ENCODE measurements at places on chromosomes 1 and 21.

- DNase-seq, result no peak
These were observed 248.2 kb downstream of the KAZN start for GRCh38 chr1:14846688-14847087.

- no peak for DNase-seq
These were observed 231.3 kb downstream of the SDCCAG8 start for GRCh38 chr1:243487036-243487648.

DNA sequence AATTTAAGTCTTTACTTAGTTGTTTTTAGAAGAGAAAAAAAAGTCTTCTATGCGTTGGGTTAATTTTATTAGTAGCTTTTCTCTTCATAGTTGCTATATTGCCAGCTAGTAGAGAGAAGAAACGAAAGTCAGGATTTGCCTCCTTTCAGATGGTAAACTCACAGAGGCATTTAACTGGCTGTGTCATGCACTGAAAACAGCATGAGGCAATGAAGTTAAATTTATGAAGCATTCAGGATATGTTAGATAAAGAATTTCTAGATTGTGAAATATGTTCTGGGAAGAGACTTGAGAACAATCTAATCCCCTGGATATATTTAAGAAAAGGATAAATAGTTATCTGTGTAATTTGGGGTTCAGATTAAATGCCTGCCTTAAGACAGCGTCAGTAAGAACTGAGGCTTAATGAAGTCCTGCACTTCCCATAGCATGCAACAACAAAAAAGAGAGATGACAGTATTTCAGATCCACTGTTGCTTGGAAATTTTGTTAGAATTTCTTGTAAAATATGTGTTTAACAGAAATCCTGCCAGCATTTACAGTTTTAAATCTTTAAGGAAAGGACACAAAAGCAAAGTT is 1.7 kb downstream of the ANGPTL1 start:
- no peak for DNase-seq

DNA sequence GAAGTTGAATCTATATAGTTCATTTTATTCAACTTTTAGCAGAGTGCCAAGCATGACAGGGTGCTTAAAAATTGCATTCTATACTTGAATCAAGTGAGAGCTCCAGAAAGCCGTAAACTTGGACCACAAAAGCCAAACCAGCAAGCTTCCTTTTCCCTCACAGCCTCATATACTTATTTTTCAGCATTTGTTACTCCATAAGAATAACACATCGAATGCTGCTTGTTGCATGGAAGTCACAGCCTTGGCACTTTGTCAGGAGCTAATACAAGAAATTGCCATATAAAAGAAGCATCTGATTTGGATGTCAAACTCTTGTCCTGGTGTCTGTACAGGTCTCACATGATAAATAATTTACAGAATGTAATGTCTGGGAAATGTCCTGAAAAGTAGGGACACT is 87.4 kb downstream of the PLXNA2 start:
- no peak for DNase-seq

GRCh38 chr1:167738158-167738557 is 16.4 kb downstream of the MPZL1 start:
- DNase-seq, result no peak

- peak; percentile 43 for DNase-seq
These were observed 50.2 kb upstream of the WASF2 start for GRCh38 chr1:27539901-27540861.
